Spinal cord (tissue), 10 donors: ENCODE measurements at places on chromosomes 2 and 18. TPM values are rescaled to one million over a fixed set of nuclear protein-coding genes. Genes with fewer than 3 reads are reported as not detected.

CCDC150 gene
- 7.9 TPM for polyA plus RNA-seq

TTN gene
- polyA plus RNA-seq = 0.98 TPM

EMILIN1 gene
- polyA plus RNA-seq = 11.4 TPM

TUBA4B gene
- polyA plus RNA-seq = 0.38 TPM

DNA sequence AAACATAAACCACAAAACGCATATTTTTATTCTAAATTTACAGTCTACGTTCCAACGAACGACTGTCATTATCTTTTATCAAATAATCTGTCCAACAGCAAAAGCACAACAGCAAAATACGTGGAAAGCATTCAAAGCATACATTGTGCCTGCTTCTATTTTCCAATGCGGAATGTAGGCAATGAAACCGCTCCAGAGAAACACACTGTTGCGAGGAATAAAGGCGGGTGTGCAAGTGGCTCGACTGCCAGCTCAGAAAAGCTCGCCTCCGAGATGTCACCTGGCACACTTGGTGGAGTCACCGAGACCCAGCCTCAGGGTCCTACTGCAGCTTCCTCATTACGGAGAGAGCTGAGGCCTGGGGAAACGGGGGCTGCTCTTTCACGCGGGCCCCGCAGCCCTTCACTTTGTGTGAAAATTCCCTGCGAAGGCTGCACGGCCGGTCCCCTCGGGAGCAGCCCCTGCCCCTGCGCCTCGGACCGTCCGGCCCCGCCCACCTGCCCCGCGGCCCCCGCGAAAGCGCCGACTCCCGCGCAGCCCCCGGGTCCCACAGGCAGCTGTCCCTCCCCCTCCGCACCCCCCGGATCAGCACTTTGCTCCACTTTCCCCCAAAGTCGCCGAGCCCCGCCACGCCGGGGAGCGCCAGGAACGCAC lies 752 bp downstream of the MGAT4A start:
- DNase-seq = peak; percentile 77

PRKAG3 gene
- polyA plus RNA-seq = 0.23 TPM

TMEM200C gene
- 8.2 TPM for polyA plus RNA-seq

- no peak for DNase-seq
Measured at GRCh38 chr18:43534511-43534910, 257.2 kb upstream of the SYT4 start.

BMP10 gene
- polyA plus RNA-seq = not detected

ZSWIM2 gene
- polyA plus RNA-seq = 0.55 TPM

DNA sequence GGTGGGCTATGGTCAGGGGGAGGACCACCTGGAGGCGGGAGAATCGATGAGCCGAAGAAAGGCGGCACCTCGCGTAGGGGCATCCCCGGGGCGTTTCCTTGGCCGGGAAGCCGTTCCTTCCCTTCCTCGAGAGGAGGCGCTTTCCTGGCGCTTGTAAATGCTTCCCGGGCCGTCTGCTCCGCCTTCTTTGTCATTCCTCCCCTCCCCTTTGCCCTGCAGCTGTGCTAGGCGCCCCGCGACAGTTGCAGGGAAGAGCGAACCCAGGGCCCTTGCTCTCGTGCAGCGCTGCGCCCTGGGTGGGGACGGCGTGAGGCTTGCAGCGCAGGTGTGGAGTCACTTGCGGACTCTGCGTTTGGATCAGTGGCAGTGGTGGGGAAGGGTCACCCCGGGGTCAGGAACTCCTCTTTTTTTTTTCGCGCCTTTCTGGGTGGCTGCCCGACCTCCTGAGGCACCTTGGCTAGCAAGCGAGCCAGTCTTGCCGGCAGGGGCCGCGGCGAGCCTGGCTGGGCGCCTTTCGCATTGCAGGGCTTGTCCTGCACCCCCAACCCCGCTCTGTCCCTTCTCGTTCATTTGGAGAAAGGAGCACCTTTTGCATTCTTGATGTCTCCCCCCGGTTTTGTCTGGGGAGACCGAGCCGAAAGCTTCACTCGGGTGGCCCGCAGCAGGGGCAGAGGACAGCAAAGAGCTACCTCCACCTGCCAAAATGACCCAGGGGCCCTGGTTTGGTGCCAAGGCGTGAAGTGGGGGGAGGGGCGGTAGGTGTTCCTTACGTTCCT lies 858 bp downstream of the KCNS3 start:
- no peak for DNase-seq

DNA sequence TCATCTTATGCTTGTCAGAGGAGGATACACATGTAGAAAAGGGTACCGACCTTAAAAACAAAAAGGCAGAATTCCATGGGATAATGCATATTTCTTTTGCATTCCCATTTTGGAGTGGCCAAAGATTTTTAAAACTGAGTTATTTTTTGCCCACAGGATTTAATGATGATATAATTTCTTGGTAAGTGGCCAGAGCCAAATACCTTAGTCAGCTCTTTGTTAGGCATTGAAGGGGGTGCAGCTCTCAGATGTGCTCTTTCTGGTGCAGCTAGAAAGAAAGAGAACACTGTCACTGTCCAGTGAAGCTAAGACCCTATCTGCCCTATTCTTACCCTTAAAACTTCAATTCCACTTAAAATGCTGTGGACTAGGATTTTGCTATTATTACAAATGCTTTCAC lies 10.8 kb downstream of the COQ10B start:
- DNase-seq = no peak

ITGA4 gene
- polyA plus RNA-seq = 7.2 TPM

LYPD6 gene
- 44.8 TPM for polyA plus RNA-seq

SCG2 gene
- 176 TPM for polyA plus RNA-seq

DNA sequence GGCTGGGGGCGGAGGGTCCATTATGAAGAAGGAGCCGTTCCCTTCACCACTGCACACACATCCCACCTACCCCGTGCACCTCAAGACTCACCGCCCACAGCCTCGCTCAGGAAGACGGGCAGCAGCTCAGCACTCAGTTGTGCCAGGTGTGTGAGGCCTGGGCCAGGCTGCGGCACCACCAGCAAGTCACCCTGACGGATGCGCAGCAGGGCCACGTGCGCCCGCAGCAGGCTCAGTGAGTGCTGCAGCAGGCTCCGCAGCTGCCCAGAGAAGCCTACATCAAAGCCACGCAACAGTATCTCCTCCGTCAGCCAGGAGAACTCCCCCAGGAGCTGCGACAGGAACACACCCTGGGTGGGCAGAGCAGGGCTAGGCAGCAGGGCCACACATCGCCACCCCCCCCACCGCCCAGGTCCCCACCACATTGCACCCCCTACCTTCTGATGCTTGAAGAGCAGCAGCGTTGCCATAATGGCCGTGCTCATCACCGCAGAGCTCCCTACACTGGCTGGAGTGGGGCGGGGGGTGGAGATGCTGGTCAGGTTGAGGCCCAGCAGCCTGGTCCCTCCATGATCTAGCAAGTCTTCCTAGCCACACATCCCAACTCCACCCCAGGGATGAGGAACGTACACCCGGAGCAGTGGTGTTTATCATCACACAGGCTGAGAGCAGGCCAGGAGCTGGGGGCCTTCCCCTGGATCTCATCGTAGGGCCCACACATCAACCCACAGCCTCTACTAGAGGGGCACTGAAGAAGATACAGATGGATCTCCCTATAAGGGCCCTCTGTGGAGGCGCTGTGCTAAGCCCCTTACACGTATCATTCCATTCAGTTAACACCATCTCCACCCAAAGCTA lies 10.2 kb downstream of the GPAT2 start:
- DNase-seq = no peak
